Activated CD4-positive, alpha-beta T cell treated with anti-CD3 and anti-CD28 coated beads, Interleukin-2, amount 10 ng/mL, durations not matched to agents 7 days and 5 days (primary cell): ENCODE measurements at places on chromosomes 13 and 19. TPM values are rescaled to one million over a fixed set of nuclear protein-coding genes. Genes with fewer than 3 reads are reported as not detected.

OR10H1 gene
- total RNA-seq = not detected

UBE2L5 gene
- 0.17 TPM for total RNA-seq

EFNA2 gene
- total RNA-seq = not detected

ZNF573 gene
- total RNA-seq = 7.9 TPM

PALM gene
- total RNA-seq = not detected

ZNF615 gene
- 11.7 TPM for total RNA-seq

GRCh38 chr13:39062004-39062403 is 23.7 kb downstream of the NHLRC3 start:
- no peak overlapping the region for H3K27ac ChIP-seq
- H3K36me3 ChIP-seq = peaks cover 11% of the 10 kb centered on the region
- H3K4me3 ChIP-seq = no peak overlapping the region
- no peak for DNase-seq
- no peaks in the 10 kb centered on the region for H3K27me3 ChIP-seq

DNA sequence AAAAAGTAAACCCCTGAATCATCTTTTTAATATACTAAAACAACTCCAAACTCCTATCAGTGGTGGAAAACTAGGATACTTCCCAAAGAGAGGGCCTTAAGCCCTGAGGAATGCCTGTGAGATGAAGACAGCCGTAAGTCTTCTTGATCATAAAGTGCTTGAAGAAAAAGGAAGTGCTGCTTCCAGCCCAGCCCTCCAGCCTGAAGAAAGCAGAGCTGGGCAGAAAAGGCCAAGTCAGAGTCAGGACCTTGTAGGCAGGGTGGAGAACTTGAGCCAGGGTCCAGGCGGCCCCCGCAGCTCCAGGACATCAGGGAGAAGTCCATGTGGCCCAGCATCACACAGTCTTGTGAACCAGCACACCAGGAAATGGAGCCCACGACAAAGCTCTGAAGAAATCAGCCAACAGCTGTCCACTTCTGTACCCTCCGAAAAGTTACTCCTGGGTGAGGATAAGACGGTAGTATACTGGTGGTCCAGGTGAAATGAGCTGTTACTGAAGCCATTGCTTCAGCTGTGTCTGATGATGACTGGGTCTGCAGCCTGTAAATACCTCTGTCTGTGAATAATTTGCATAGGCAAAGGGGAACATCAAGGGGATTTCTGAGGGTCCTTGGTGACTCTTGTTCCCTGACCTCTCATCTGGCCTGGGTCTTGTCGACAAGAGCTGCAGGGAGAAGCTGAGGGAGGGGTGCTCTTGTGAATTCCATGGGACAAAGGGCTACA is 18.7 kb upstream of the CRYL1 start:
- no peak overlapping the region for H3K4me3 ChIP-seq
- no peaks in the 10 kb centered on the region for H3K27me3 ChIP-seq
- H3K27ac ChIP-seq = no peak overlapping the region

DNA sequence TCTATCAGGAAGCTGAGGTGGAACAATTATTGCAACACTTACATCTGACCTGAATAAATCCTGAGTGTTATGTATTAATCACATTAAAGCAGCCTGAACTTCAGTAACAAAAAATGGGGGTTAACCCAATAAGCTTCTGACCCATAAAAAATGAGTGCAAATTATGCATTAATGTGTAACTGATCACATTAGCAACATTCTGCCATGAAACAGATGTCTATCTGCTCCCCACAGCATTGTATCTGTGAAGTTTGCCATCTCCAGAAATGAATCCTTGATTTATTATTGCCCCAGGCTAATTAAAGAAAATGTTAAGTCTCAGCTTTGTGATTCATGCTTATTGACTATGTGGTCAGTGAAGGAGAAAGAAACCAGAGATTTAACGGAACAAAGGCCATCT is 304.9 kb downstream of the PCDH20 start:
- H3K36me3 ChIP-seq = no peaks in the 10 kb centered on the region
- no peaks in the 10 kb centered on the region for H3K4me1 ChIP-seq
- no peak overlapping the region for H3K4me3 ChIP-seq
- no peaks in the 10 kb centered on the region for H3K27me3 ChIP-seq
- no peak for DNase-seq

DNA sequence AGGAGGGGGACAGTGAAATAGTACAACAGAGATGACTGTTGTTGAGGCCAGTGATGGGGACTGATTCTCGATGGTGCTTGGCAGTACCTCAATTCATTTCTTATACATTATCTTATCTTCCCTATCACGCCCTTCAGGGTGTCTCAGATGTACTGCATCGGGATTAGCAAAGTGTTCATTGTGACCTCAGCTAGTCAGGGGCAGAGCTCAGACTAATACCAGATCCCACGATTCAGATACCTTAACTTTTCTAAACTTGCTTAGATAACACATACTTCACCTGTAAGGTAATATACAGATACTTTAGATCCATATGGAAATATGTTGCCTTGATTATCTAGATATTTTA is 720.6 kb downstream of the EFNB2 start:
- DNase-seq = no peak
- H3K36me3 ChIP-seq = no peaks in the 10 kb centered on the region
- no peaks in the 10 kb centered on the region for H3K4me1 ChIP-seq
- H3K27ac ChIP-seq = no peak overlapping the region
- no peak overlapping the region for H3K4me3 ChIP-seq

GRCh38 chr19:50008532-50008931 is 16.6 kb downstream of the VRK3 start:
- H3K4me1 ChIP-seq = peaks cover 20% of the 10 kb centered on the region
- no peak overlapping the region for H3K27ac ChIP-seq
- no peak for DNase-seq
- H3K4me3 ChIP-seq = no peak overlapping the region
- H3K36me3 ChIP-seq = peaks cover 52% of the 10 kb centered on the region

DNA sequence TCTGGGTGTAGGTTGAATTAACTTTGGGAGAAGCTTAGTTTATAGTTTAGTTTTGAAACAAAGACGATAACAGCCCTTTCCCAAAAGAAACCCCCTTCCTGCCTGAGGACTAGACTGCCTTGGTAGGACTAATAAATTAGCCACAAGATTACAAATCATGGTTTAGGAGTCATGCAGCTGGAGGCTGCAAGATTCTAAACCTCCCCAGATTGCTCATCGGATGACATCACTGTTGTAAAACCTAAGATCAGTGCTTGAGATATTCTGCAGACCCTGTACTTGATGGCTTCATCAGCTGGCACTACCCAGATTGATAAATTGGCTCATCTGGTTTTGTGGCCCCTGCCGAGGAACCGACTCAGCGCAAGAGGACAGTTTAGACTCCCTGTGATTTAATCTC is 35.9 kb upstream of the MPHOSPH8 start:
- H3K27ac ChIP-seq = no peak overlapping the region
- H3K27me3 ChIP-seq = peaks cover 30% of the 10 kb centered on the region
- no peak overlapping the region for H3K4me3 ChIP-seq
- H3K4me1 ChIP-seq = no peaks in the 10 kb centered on the region

DNA sequence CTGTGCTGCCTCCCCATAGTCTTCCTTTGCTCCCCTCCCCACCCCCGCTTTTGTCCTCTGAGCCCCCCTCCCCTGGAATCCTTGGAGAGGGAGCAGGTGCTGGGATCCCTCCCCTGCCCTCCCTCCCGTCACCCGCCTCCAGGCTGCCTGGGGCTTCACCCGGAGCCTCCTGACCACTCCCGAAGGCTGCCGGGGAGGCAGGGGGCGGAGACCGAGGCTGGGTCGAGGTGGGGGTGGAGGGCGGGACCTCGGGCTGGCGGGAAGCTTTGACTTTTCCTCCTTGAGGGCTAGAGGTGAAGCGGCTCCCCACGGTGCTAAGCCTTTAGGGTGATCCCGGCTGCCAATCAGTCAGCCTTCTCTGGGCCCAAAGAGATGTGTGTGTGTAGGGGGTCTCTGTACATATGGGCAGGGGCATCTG is 1.5 kb downstream of the KMT5C start:
- H3K4me3 ChIP-seq = peak overlapping the region; percentile 86
- DNase-seq = peak; percentile 70
- H3K4me1 ChIP-seq = peaks cover 22% of the 10 kb centered on the region
- peak overlapping the region; percentile 90 for H3K27ac ChIP-seq
- H3K27me3 ChIP-seq = peaks cover 6% of the 10 kb centered on the region

GRCh38 chr13:27005556-27005955 is 166.1 kb downstream of the USP12 start:
- DNase-seq = no peak
- H3K27ac ChIP-seq = no peak overlapping the region
- peaks cover 41% of the 10 kb centered on the region for H3K27me3 ChIP-seq
- no peaks in the 10 kb centered on the region for H3K36me3 ChIP-seq
- no peak overlapping the region for H3K4me3 ChIP-seq
- peaks cover 6% of the 10 kb centered on the region for H3K4me1 ChIP-seq

- peaks cover 13% of the 10 kb centered on the region for H3K27me3 ChIP-seq
- H3K27ac ChIP-seq = no peak overlapping the region
- no peak overlapping the region for H3K4me3 ChIP-seq
- no peak for DNase-seq
- no peaks in the 10 kb centered on the region for H3K36me3 ChIP-seq
Observed at GRCh38 chr13:39462428-39462827, 140.6 kb downstream of the LHFPL6 start.

- peaks cover 7% of the 10 kb centered on the region for H3K27me3 ChIP-seq
- peak overlapping the region; percentile 81 for H3K4me3 ChIP-seq
- H3K36me3 ChIP-seq = peaks cover 27% of the 10 kb centered on the region
- no peak for DNase-seq
- H3K27ac ChIP-seq = peak overlapping the region; percentile 91
Observed at GRCh38 chr13:50123002-50123401, 107.8 kb downstream of the KCNRG start.

DNA sequence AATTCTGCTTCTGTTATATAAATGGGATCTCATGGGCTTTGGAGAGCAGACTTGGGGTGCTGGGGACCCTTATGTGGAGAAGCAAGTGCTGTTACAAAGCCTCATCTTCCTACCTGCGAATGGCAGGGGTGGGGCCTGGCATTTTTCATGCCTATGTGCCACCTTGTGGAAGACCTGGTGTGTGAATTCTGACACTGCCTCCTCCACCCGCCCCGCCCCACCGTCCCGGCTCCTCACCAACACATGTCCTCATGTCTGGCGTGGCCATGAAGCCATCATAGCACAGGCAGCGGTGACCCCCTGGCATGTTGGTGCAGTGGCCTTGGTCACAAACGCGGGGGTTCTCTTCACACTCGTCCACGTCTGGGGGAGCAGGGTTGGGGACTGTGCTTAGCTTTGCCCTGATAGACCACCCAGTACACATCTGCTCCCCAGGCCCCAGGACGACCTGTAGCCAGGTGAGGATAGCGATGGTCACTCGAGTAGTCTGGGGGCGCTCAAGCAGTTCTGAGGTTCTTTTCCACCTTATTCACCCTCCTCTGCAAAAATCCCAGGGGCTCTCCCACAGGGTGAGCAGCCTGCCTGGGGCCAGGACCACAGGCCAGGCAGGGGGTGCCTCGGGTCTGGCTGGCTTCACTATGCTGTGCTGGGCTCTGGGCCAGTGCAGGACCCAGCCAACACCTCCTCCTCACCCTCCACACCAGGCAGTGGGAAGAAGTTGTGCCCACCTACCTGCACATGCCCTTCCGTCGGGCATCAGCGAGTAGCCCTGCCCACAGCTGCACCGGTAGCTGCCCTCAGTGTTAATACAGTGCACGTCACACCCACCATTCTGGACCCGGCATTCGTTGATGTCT is 32.7 kb downstream of the FBN3 start:
- no peak overlapping the region for H3K4me3 ChIP-seq
- H3K27me3 ChIP-seq = no peaks in the 10 kb centered on the region
- no peak overlapping the region for H3K27ac ChIP-seq
- no peak for DNase-seq
